ENCODE measurements at places on chromosomes 7 and 10.
A peak's percentile ranks its signal among the peaks of the same experiment; 100 is the strongest.

GRCh38 chr7:95365151-95365550 is 31.0 kb downstream of the PON3 start:
- H3K27ac ChIP-seq, result no peak overlapping the region
- H3K27me3 ChIP-seq, result no peaks in the 10 kb centered on the region
- H3K4me1 ChIP-seq, result no peaks in the 10 kb centered on the region
- no peak for DNase-seq

- H3K36me3 ChIP-seq, result no peaks in the 10 kb centered on the region
- no peaks in the 10 kb centered on the region for H3K27me3 ChIP-seq
- DNase-seq, result no peak
Measured at GRCh38 chr7:101598422-101598985, 30.6 kb downstream of the MYL10 start.

DNA sequence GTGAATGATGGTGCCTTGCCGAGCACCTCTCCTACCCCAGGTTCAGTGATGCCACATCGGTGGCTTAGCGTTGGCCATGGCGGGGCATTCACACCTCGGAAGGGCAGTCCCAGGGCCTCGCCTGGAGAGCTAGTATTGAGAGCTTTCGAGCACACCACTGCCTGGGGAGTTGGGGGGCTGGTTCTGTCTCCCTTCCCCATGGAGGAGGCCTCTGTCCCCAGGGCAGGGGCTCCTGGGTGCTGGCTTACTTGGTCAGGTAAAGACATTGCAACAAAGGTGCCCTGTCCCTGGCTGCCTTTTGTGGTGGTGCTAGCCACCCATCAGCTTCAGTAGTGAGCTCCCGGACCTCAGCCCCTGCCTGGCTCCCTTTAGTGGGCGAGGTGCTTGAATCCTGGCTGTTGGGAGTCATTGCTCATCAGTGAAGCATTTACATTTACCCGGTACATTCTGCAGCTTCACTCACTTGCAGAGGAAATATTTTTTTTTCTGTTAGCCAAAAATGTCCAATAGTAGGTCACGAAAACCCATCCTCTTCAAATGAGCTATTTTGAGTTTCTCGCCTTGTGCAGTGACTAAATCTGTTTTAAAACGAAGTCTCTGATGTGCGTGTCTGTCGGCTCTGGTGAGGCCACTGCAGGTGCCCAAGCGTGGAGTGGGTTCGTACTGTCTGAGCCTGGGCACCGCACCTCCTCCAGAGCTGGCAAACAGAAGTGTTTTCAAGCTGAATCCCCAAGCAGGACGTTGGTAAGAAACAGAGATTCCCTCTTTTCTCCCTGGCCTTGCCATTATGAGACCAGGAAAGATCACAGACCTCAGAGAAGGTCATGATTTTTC is 95.5 kb downstream of the INPP5A start:
- H3K36me3 ChIP-seq, result no peaks in the 10 kb centered on the region
- no peak overlapping the region for H3K4me3 ChIP-seq
- no peaks in the 10 kb centered on the region for H3K27me3 ChIP-seq
- peaks cover 63% of the 10 kb centered on the region for H3K4me1 ChIP-seq
- peak; percentile 14 for DNase-seq

- H3K36me3 ChIP-seq, result no peaks in the 10 kb centered on the region
- H3K27ac ChIP-seq, result no peak overlapping the region
- no peaks in the 10 kb centered on the region for H3K4me1 ChIP-seq
- DNase-seq, result no peak
- no peaks in the 10 kb centered on the region for H3K27me3 ChIP-seq
Measured at GRCh38 chr7:146414373-146414772, 297.8 kb downstream of the CNTNAP2 start.

DNA sequence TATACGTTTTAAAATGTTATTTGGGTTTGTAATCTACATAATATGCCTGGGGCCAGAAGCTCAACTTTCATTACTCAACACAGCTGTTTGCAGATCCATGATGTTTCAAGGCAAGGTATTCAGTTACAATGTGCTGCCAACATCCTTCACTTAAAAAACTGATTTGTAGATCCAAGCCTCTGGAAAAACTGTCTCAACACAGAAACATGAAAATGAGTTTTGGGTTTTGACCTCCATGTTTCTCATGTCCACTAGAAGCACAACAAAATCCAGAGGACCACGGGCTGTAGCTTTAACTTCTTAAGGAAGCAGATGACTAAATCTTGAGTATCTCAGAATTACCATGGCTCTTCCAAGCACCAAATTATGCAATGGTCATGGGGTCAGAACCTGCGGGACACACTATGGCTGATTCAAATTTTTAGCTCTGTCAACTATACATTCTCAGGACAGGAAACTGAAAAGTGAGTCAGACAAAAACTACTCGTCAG is 247.1 kb upstream of the GRB10 start:
- no peak for DNase-seq
- H3K36me3 ChIP-seq, result no peaks in the 10 kb centered on the region
- H3K4me1 ChIP-seq, result peaks cover 44% of the 10 kb centered on the region
- H3K27ac ChIP-seq, result no peak overlapping the region
- H3K27me3 ChIP-seq, result no peaks in the 10 kb centered on the region

- H3K4me1 ChIP-seq, result no peaks in the 10 kb centered on the region
- peaks cover 3% of the 10 kb centered on the region for H3K27me3 ChIP-seq
- no peak overlapping the region for H3K4me3 ChIP-seq
- no peak overlapping the region for H3K27ac ChIP-seq
- DNase-seq, result no peak
Measured at GRCh38 chr7:128247108-128247507, 6.0 kb downstream of the LEP start.

DNA sequence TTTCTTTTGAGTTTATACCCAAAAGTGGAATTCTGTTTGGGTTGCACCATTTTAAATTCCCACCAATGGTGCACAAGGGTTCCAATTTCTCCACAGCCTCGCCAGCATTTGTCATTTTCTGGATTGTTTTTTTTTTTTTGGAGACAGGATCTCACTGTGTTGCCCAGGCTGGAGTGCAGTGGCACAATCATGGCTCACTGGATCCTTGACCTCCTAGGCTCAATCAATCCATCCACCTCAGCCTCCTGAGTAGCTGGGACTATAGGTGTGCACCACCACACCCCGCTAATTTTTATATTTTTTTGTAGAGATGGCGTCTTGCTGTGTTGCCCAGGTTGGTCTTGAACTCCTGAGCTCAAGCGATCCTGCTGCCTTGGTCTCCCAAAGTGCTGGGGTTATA is 46.6 kb downstream of the CUX1 start:
- no peaks in the 10 kb centered on the region for H3K27me3 ChIP-seq
- no peaks in the 10 kb centered on the region for H3K36me3 ChIP-seq
- no peak overlapping the region for H3K4me3 ChIP-seq
- DNase-seq, result no peak
